NAMALWA (cell line): ENCODE measurements at places on chromosomes 3 and 15.

- no peak for DNase-seq
Observed at GRCh38 chr3:88626456-88627120, 476.8 kb downstream of the C3orf38 start.

DNA sequence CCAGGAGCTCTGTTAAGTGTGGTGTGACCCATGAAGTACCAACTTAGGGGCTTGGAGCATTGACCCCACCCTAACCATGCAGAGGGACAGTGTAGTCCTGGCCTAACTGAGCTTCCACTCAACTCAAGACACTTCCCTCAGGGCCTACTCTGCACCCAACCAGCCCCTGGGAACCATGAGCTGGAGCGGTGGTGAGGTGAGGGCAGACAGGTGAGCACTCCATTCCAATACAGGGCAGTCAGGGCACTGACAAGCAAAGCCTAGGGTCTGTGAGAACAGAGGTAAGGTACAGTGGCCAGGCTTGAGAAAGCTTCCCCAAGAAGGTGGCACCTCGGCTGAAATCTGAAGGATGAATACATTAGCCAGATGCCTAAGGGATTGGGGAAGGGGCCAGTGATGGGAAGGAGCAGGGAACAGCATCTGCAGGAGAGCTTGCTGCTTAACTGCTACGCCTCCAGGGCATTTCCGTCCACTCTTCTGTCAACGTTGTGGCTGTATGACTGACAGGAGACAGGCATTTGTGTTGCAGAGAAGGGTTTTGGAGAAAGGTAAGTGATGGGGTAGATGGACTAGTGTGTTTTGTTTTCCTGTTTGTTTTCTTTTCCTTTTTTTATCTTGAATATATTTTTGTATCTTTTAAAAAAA lies 243.5 kb upstream of the TRIM42 start:
- no peak for DNase-seq

DNA sequence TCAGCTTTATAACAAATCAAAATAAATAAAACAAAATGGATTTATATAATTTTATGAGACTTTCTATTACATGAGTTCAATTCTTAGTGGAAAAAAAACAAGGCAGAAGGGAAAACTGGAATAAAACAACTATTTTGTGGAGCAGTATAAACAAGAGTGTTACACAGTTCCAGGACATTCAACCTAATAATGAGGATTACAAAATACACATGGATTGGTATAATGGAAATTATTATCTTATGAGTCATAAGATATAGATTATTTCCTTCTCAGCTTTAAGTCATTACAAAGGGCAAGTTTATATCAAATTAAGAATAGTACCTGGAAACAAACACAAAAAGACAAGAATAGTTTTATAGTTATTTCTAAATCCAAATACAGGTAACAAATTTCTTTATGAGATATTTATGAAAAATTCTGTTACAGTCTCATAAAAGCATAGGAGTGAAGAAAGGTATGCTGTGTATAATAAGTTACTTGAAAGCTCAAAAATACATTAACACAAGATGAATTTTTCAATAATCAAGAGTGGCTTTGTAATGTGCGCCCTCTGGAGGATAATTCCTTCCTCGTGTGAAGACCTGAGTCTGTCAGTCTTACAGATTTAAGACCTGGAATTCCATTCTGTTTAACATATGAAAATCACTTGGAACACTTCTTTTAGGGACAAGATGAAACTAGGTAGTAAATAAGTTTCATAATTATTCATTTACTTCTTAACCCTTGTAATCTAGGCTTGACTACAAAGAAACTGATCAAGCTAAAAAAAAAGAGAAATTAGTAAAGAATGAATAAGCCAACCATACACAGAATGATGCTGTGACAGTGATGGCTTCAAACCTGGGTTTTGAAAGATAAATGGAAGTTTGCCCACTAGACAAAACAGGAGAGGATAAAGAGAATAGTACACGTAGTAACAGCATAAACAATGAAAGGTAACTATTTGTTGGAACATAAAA lies 9.5 kb downstream of the COPS2 start:
- peak; percentile 76 for DNase-seq

DNA sequence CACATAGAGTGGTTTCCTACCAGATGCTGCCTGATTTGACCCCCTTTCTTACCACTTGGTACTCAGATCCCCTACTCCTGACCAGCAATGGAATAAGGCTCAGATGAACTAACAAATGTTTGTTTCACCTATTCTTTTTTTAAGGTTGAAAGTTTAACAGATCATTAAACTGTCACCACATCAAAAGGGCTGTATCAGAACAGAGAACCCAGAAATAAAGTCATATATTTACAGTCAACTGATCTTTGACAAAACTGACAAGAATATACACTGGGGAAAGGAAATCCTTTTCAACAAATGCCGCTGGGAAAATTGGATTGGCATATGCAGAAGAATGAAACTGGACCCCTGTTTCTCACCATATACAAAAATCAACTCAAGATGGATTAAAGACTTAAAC lies 56.0 kb downstream of the GPR176 start:
- DNase-seq = no peak

- no peak for DNase-seq
Observed at GRCh38 chr3:173467501-173467900, 70.0 kb downstream of the NLGN1 start.

- DNase-seq = no peak
Observed at GRCh38 chr3:107921038-107921437, 169.8 kb downstream of the CD47 start.

GRCh38 chr15:37105029-37105428 lies 4.7 kb upstream of the MEIS2 start:
- DNase-seq = no peak

- DNase-seq = no peak
Observed at GRCh38 chr3:134453631-134454030, 32.2 kb downstream of the ANAPC13 start.

DNA sequence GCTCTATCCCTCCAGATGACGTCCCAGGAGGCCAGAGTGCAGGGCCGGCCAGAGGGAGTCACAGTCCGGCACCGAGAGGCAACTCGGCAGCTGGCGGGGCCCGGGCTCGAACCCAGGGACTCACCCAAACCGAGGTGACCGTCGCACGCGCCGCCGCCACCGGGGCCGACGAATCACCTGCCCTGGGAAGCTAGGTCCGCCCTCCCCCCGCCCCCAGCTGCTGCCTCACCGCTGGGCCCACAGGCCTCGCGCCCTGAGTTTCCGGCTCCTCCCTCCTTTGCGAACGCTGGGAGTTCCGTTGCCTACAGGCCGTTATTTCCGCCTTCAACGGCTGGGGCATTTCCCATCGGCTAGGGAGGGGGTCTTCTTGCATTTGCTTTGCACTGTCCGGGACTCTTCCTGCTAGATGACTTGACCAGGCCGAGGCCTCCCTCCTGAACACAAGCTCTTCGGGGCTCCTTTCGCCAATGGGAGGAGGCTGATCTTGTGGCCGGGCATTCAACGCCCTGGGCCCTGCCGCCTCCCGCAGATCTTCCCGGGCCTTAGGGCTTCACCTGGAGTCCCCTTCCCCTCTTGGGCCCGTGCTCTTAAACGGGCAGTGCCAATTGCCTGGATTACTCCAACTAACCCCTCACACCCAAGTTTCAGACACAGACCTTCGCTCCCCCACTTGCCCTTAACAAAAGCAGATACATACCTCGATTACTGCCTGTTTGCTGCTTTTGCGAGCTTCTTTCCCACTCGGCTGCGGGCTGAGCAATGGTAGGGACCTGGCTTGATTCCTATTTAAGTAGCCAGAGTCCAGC lies at the start of gene SNUPN:
Gene SNUPN, minus strand, starts transcription at position 184 of the 806 bp plus-strand sequence. CDS start 4,674 bp downstream, outside the sequence.
- peak; percentile 93 for DNase-seq

- DNase-seq = peak; percentile 17
Observed at GRCh38 chr3:58173669-58174398, 36.9 kb downstream of the DNASE1L3 start.

DNA sequence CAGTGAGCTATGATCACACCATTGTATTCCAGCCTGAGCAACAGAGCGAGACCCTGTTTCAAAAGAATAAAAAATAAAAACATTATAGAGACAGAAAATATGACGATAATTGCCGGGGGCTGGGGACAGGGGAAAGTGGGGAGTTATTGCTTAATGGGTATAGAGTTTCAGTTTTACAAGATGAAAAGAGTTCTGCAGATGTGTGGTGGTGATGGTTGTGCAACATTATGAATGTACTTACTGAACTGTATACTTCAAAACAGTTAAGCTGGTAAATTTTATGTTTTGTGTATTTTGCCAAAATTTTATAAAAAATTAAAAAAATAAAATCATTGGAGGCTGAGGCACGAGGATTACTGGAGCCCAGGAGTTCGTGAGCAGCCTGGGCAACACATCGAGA lies 24.8 kb upstream of the ZNF774 start:
- DNase-seq = no peak

- DNase-seq = no peak
Observed at GRCh38 chr15:89963301-89964231, 37.6 kb upstream of the ZNF710 start.

- DNase-seq = no peak
Observed at GRCh38 chr3:152556731-152557254, 278.1 kb upstream of the P2RY1 start.

GRCh38 chr3:159390656-159391212 lies 588.9 kb downstream of the MFSD1 start:
- DNase-seq = no peak

GRCh38 chr3:41956574-41956973 lies 5.3 kb downstream of the ULK4 start:
- no peak for DNase-seq

DNA sequence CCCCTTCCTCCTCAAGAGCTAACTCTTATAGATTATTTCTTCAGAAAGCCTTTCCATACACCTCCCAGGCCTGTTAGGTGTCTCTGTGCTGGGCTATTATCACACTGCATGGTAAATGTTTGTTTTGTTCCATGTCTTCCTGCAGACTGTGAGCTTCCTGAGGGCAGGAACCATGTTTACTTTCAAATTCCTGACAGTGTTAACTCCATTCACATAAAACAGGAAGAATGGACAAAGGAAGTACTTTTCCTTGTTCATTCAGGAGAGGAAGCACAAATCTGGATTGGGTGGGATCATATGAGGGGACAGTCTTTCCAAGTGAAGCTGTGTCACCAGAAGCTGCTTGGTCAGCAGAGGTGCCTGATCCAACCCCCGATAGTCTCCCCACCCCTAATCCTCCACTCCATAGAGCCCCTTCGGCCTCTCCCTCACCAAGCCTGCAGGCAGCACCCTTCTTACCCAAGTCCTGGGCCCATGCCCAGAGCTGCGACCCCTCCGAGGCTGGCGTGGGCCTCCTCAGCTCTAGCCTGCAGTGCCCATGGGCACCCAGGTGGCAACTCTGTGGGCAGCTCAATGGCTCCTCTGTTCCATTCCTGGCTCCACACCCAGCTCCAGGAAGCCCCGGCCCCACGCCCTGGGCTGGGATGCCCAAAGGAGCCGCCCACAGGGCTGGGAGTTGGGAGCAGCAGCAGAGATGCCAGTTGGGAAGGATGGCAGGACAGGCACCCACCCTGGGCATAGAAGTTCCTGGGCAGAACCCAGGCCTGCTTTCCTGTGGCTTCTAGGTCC lies 6.9 kb downstream of the SHF start:
- no peak for DNase-seq

GRCh38 chr3:183592821-183593220 lies 37.3 kb upstream of the KLHL6 start:
- no peak for DNase-seq

- DNase-seq = no peak
Observed at GRCh38 chr3:154060238-154061000, 60.8 kb upstream of the ARHGEF26 start.

DNA sequence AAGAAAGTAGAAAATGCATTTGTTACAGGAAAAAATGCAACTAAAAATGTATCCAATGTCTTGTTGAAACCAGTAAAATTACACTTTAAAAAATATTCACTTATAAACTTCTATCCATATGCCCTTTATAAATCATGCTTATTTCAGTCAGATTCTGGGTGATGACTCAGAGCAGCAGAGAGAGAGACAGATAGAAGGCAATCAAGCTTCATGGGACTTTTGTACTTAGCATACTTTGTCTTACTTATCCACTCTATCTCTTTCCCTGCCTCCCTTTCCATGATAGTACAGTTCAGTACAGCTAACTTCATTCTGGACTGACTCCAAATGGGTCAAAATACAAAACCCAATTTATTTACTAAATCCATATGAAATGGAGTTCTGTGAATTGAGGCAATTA lies 1438.2 kb downstream of the ZPLD1 start:
- no peak for DNase-seq

- DNase-seq = peak; percentile 86
Observed at GRCh38 chr15:88401996-88402656, 65.1 kb downstream of the MRPL46 start.

- no peak for DNase-seq
Observed at GRCh38 chr15:33655488-33655887, 312.8 kb upstream of the CHRM5 start.

DNA sequence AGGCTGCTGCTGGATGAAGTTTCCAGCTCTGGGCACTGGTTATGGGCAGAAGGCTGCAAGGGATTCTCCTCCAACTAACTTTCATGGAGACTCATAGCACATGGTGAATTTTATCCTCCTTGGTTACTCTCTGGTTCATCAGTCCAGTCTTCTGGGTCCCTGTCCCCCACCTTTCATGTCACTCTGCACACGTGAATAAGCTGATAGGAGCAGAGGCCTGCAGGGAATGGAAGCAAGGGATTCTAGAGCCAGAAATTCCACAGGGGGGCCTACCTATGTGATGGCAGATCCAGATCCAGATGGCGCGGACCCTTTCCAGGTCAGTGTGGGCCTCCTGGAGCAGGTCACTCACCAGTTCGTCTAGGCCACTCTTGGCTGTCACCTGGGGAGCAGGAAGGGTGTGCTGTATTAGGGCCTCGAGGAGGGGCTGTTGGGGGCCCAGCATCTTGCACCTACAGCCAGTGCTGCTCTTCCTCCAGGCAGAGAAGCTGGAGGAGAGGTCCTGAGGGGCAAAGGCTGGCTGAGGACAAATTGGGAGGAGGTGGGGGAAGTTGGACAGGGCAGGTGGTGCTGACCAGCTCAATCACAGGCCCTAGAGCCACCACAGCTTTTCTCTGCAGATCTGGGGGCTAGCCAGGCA lies 30.2 kb downstream of the KY start:
- DNase-seq = no peak

GRCh38 chr15:35102186-35102585 lies 17.1 kb upstream of the NANOGP8 start:
- DNase-seq = no peak

DNA sequence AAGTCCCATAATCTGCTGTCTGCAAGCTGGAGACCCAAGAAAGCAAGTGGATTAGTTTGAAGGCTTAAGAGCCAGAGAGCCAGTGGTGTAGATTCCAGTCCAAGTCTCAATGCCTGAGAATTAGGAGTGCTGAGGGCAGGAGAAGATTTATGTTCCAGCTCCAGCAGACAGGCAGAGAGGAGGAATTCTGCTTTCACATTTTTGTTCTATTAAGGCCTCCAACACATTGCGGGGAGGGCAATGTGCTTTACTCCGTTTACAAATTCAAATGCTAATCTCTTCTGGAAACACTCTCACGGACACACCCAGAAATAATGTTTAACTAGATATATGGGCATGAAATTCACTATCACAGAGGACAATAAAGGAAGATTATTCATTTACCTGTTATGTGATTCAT lies 54.0 kb downstream of the DPH6 start:
- DNase-seq = no peak

DNA sequence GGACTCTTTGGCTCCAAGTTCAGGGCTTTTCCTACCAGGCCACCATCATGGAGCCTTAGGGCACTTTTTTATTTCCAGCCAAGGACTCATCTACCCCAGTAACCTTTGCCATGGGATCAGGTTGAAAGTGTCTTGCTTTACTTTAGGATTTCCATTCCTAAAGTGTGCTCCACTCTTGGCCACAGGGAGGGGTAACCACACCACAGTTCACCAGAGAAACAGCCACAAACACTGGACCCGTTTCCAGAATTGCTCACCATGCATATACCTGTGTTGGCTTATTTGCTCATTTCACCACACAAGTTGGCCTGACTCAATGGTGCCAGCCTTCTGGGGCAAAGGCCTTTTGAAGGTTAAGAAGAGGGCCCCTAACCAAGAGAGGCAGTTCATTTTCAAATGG lies 70.6 kb upstream of the RAD18 start:
- DNase-seq = no peak
